Prostate gland (tissue), 2 donors: ENCODE measurements at places on chromosomes 2 and 18. TPM values are rescaled to one million over a fixed set of nuclear protein-coding genes. Genes with fewer than 3 reads are reported as not detected.

KIF1A gene
- total RNA-seq: 55.8 TPM

GNAL gene
- 14.3 TPM for total RNA-seq

PPP1CB gene
- 260 TPM for total RNA-seq

CPLX4 gene
- total RNA-seq: not detected

ATP8B1 gene
- 33.5 TPM for total RNA-seq

IL1A gene
- total RNA-seq: not detected

ALKAL2 gene
- total RNA-seq: 22.6 TPM

FLACC1 gene
- 0.97 TPM for total RNA-seq

SFXN5 gene
- total RNA-seq: 12.8 TPM

ATP6V1B1 gene
- not detected for total RNA-seq

PAX8 gene
- 1.0 TPM for total RNA-seq

AMER3 gene
- 0.18 TPM for total RNA-seq

TUBA4B gene
- not detected for total RNA-seq

TET3 gene
- 12.8 TPM for total RNA-seq

GAREM1 gene
- 9.5 TPM for total RNA-seq

CD8A gene
- total RNA-seq: 2.5 TPM

ILKAP gene
- total RNA-seq: 33.6 TPM

SLC19A3 gene
- total RNA-seq: 0.41 TPM
